ENCODE measurements at places on chromosomes 4 and X.

DNA sequence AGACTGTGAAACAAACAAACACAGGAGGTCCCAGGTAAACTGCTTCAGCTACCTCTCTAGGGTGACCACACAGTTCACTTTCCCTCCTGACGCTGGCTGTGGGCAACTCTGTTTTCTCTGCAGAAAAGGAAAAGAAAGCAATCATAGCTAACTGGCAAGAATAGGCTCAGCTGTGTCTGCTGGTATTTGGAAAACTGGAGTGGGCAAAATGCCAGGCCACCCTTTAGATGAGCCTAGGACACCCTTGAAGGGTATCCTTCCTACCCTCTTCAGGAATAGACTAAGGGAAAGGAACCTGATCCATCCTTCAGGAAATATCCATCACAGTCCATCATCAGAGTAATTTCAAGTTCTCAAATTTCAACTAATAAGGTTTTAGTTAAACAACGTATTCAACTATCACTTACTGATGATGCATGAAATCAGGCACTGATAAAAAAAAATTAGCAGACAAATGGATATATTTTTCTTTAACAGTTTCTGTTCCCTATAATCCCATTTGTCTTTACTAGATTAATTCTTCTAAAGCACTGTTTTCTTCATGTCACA, 60.9 kb downstream of the CAMK2D start:
- DNase-seq, result no peak

DNA sequence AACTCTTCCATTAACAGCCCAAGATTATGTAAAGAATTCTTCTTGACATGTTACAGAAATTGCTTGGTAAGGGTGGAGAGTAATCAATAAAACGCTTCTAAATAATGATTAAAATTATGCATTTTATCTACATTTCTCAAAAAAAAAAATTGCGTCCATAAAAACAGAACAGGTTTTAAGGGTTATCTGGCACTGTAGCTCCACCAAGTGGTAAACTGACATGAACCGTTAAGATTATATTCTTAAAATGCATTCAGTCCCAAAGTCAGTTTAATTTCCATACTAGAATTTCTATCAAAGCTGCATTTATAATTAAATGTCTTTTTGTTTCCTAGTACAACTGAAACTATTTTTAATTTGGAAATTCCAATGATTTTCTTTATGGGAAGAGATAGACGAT, 214.0 kb upstream of the UGT8 start:
- peak; percentile 50 for DNase-seq

DNA sequence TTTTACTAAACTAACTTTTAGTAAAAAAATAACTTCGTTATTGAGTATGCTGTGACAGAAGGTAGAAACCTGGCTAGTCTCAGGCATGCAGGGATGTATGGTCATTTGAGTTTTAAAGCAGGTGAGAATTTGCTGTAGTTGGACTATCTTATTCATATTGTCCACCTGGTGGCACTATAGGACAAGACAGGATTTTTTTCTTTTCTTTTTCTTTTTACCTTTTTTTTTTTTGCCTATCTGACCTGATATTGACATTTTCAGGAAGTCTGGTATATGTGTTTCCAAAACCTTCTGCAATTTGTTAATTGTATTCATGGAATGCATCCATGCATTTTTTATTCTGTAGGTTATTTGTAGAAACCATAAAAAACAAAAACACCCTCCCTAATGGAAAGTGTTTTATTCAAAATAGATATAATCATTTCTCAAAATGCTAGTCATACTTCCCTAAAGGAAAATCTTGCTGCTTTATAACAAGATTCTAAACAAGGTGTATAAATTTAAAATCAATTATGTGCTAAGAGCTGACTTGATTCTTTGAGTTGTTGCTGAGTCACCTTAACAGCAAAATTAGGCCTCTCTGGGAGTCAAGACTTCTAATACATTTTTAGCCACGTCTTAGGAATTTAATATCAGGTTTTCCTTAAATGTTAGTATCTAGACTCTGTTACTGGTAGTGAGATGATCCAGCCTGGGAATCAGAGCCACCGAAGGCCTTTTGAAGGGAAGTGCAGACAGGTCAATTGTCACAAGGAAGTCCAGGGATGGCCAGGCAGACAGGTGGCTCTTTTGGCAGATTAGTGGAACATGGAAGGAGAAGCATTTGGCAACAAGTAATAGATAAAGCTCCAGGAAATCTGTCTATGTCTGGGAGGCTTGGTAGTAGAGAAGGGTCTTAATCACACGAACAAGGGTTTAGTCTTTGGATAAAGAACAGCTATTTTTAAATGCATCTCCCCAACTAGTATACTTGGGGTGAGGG, 201.3 kb upstream of the GNPDA2 start:
- peak; percentile 67 for DNase-seq

- no peak for DNase-seq
These were observed 159.6 kb upstream of the PJA1 start for GRCh38 chrX:69324851-69325250.

DNA sequence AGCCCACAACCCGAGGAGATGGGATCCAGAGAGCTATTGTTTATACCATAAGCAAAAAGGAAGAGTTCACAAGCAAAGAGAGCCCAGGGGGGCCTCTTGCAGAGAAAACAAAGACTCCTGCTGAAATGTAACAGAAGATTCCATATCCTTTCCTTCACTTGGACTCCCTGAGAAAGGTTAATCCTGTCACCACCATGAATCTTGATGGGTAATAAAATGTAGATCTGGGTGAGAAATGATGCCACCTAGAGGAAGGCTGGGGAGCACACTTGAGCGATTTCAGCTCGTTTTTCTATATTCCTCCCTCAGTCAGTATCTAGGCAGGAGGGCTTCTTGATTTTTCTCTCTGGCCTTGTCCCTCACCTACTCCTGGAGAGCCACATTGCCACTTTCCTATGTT, 10.2 kb upstream of the KCNE5 start:
- DNase-seq, result no peak

DNA sequence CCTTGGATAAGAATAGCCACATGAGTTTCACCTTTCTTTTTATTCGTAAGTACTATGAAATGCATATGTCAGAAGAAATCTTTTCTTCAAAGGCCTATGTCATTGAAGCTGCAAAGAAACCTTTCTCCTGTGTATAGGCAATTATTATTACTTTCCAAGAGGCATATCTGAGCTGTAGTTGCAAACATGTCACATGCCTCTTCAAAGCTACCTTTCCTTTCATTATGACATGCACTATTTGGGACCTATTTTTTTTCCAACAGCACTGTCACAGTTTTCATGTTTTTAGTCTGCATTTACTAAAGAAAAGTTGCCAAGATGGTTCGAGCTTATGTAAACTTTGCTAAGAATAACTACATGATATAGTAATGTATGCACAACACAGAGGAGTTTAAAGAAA, 548.8 kb upstream of the GALNT7 start:
- DNase-seq, result no peak

- DNase-seq, result no peak
These were observed 178.9 kb downstream of the MGST2 start for GRCh38 chr4:139844459-139845036.

Data from kidney glomerular epithelial cell (primary cell).